Vagina (tissue), 2 donors: ENCODE measurements at places on chromosomes 6 and 20.

DNA sequence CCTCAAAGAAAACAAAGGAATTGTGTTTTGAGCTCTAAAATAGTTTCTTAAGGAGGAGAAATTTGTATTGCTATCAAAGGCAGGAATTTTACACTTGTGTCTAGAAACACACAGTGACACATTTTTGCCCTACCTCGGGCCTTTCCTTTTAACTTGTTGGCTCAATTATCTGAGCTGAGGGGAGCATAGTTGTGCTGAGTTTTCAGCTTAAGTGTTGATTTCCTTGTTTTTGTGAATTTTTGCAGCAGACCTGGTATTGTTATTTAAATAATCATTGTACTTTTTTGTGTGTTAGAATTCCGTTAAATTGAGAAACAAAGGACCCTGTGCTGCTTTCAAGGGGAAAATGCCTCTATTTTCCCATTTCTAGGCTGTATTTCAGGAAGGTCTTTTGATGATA, 249.7 kb downstream of the CD83 start:
- DNase-seq = no peak

- DNase-seq = no peak
Measured at GRCh38 chr6:144179828-144180227, 29.5 kb downstream of the STX11 start.

DNA sequence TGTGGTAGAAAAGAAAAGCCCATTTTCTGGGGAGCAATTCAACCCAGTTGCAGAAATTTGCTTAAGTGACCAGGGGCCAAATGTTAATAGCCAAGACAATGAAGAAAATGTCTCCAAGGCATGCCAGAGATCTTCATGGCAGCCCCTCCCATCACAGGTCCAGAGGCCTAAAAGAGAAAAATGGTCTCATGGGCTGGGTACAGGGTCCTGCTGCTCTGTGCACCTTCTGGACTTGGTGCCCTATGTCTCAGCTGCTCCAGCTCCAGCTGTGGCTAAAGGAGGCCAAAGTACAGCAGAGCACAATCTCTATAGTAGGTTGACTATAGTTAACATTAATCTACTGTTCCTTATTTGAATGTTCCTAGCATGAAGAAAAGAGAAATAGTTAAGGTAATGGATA, 44.7 kb downstream of the FRK start:
- no peak for DNase-seq

DNA sequence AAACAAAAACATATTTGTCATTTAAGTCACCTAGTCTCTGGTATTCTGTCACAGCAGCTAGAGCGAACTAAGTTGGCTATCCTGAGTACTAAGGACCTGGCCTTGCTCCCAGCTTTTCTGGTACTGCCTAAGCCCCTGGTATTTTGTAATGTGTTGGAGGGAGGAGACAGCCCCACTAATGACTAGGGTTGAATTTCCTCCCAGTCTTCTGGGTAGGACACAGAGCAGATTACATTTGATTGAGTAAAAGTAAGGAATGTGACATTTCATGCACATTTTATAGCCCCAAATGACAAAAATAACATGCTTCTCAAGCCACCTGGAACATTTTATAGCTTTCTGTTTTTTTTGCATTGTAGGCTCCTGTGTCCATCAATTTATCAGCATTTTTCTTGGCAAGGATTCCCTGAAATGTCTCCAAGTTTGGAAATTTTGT, 47.9 kb upstream of the DDR1 start:
- no peak for DNase-seq

- DNase-seq = no peak
Measured at GRCh38 chr6:102229271-102229670, 835.8 kb downstream of the GRIK2 start.

DNA sequence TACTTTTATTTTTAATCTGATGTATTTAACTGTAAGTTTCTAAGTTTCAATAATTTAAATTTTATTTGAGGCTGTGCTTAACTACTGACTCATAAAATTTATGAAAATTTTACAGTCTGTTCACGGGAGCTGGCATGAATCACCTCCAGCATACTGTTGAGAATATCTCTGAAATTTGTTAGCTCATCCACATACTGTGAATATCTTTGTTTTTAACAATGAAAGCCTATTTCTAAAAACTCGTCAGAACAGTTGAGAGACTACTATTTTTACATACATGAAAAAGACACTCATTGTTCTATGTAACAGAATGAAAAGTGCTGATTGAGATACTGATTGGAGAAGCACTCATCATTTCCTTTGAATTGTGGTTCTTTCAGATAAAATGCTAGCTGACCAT, 749.3 kb downstream of the TENT5A start:
- DNase-seq = no peak
